Right lobe of liver (tissue), 6 donors: ENCODE measurements at places on chromosomes 6 and 20.
A peak's percentile ranks its signal among the peaks of the same experiment; 100 is the strongest.

- DNase-seq, result peak; percentile 50
These were observed at the start of gene PCSK2 for GRCh38 chr20:17226410-17227218. Gene PCSK2, plus strand, starts transcription at chr20:17227040. Its CDS starts 266 bp downstream, at chr20:17227306.

DNA sequence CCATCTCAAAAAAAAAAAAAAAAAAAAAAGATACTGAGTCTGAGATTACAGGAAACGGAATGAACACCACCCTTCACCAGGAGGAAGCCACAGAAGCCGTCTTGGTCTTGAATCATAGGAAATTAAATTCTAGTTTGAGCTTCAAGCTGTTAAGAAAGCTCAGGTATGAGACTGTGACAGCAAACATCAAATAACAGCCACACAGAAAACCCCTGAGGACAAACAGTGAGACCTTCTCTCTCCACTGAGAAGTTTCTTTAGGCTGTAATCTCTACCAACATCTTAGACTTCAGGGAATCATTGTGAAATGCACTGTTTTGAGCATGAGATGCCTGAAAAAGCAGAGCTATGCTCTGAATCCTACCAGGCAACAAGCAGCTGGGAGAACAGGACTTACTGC is 30.8 kb downstream of the PDE10A start:
- no peak for DNase-seq

GRCh38 chr20:19423097-19423899 is 210.9 kb downstream of the SLC24A3 start:
- DNase-seq, result no peak

DNA sequence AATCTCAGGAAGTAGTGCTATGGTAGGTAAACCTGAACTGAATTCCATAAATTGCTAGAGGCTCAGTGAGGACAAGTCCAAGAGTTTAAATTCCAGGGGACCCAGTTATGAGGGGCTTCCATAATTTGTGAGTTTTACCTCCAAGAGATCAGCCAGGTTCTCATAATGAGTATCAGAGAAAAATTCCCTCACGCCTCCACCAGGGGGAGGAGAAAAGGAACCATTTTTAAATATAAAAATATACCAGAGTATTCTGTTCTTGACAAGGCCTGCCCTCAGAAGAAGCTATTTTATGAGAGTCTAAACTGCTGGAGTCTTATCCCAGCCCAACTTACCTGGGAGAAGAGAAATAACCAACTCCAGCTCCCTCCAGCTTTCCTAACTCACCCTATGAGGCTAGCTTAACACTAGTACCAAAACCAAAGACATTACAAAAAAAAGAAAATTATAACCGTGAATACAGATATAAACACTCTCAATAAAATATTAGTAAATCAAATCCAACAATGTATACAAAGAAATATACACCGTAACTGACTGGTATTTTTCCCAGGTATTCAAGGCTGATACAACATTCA is 158.7 kb downstream of the TFAP2A start:
- DNase-seq, result no peak

GRCh38 chr20:325889-326644 is 715 bp downstream of the SOX12 start:
- DNase-seq, result peak; percentile 61

DNA sequence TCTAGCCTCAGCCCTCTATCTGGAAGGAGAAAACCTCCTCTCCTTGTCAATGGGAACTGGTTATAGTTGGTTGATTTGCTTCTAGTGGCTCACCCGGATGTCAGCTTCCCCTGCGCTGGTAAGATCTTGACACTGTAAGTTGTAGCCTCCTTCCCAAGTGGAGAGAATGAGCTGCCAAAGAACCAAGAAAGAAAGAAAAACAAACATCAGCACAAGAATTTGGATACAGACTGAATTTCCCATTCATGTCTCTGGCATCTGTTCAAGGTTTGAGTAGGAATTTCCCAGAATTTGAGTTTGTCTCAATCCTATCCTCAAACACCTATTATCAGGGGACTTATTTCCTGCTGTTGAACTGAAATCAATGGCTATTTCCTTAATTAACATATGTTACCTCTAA is 44.1 kb downstream of the ELOVL2 start:
- DNase-seq, result no peak
